Aorta (tissue), 5 donors: ENCODE measurements at places on chromosomes 7 and 10. TPM values are rescaled to one million over a fixed set of nuclear protein-coding genes. Genes with fewer than 3 reads are reported as not detected.

DNA sequence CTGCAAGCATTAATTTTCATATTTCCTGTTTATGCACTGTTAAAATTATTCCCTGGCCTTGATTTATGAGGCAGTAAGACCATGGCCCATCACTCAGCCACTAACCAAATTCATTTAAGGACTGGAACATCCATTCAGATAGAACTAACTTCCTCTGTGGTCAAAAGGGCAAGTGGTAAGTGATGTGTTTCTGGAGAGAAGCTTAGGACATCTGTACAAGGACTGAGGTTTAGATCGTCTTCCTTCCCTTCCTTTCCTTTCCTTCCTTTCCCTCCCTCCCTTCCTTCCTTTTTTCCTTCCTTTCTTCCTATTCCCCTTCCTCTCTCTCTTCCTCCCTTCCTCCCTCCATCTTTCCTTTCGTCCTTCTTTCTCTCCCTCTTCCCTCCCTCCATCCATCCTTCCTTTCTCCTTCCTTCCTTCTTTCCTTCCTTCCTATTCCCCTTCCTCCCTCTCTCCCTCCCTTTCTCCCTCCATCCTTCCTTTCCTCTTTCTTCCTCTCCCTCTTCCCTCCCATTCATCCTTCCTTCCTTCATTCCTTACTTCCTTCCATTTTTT, 1019.4 kb downstream of the TYW1 start:
- no peak for DNase-seq

GRCh38 chr7:78562191-78562590, 763.6 kb downstream of the PHTF2 start:
- no peak for DNase-seq

GRCh38 chr7:28761505-28761904, 196.6 kb downstream of the TRIL start:
- DNase-seq, result no peak

- DNase-seq, result no peak
Observed at GRCh38 chr7:137408126-137408525, 64.6 kb upstream of the PTN start.

DNA sequence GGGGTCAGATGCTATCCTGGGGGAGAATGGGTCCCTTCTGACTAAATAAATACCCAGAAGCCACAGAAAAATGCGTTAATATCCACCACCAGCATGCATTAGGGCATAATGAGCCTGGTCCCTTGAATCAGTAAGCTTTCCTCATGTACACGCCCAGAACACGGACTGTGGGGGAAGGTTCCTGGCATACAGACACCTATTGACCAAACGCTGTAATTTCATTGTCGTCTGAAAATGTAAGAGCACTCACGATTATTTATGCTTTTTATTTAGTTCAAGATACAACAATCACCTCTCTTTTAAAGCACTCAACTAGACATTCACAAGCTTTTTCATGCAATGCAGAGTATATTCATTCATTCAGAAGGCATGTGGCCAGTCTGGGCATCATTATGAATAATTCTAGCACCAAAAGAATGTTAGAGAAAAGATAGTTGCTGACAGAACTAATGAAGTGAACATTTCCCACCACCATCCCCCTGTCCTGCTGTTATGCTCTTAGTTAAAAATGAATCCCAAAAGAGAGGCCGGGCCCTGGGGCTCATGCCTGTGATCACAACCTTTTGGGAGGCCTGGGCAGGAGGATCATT, 101.0 kb downstream of the SVIL start:
- DNase-seq, result no peak

- DNase-seq, result no peak
Observed at GRCh38 chr10:14379556-14380280, 49.0 kb upstream of the FRMD4A start.

GNG11 gene
- polyA plus RNA-seq, result 28.0 TPM

LRRD1 gene
- polyA plus RNA-seq, result not detected

PILRB gene
- 186 TPM for polyA plus RNA-seq

ADAM22 gene
- 0.23 TPM for polyA plus RNA-seq

ANKRD22 gene
- 1.8 TPM for polyA plus RNA-seq

CCL24 gene
- 3.3 TPM for polyA plus RNA-seq
